ENCODE measurements at places on chromosomes 2 and 18. TPM values are rescaled to one million over a fixed set of nuclear protein-coding genes. Genes with fewer than 3 reads are reported as not detected.

The VWA3B gene
- not detected for total RNA-seq

The PAIP2B gene
- total RNA-seq = 5.7 TPM

The EGR4 gene
- total RNA-seq = not detected

The TDRD15 gene
- not detected for total RNA-seq

The SLC4A5 gene
- 2.6 TPM for total RNA-seq

The HOXD4 gene
- total RNA-seq = 1.0 TPM

The XPO1 gene
- 458 TPM for total RNA-seq

The DIPK1C gene
- total RNA-seq = 5.2 TPM

The KCNE4 gene
- total RNA-seq = 7.3 TPM

The CROCC2 gene
- total RNA-seq = under 0.01 TPM

The PLB1 gene
- total RNA-seq = 1.0 TPM

The MEP1B gene
- not detected for total RNA-seq

The SLC19A3 gene
- 4.2 TPM for total RNA-seq

The TTN gene
- 2,245 TPM for total RNA-seq

The UCN gene
- total RNA-seq = 1.0 TPM

The CCDC141 gene
- total RNA-seq = 61.6 TPM

The NPAS2 gene
- total RNA-seq = 7.8 TPM

The GYPC gene
- total RNA-seq = 238 TPM

The HJURP gene
- 3.1 TPM for total RNA-seq

The CAPN14 gene
- not detected for total RNA-seq

The CPO gene
- total RNA-seq = not detected

The CFC1 gene
- not detected for total RNA-seq

The GPR35 gene
- total RNA-seq = 1.0 TPM

The C2orf15 gene
- total RNA-seq = not detected

The LAMA3 gene
- 8.4 TPM for total RNA-seq

The AOX1 gene
- total RNA-seq = 2.1 TPM

The ALK gene
- total RNA-seq = 0.52 TPM

The SERPINB13 gene
- total RNA-seq = not detected

The COA5 gene
- total RNA-seq = 26.6 TPM

The NYAP2 gene
- total RNA-seq = 0.52 TPM

The TIMM21 gene
- total RNA-seq = 19.8 TPM

The SOX11 gene
- total RNA-seq = 18.3 TPM

The EVX2 gene
- total RNA-seq = under 0.01 TPM

The CCT4 gene
- 141 TPM for total RNA-seq

The HAAO gene
- 4.2 TPM for total RNA-seq

The PLCL1 gene
- 12.5 TPM for total RNA-seq

The POMC gene
- 4.2 TPM for total RNA-seq

The ALLC gene
- total RNA-seq = not detected

The POTEJ gene
- total RNA-seq = not detected

The ATP6V1C2 gene
- under 0.01 TPM for total RNA-seq

The STEAP3 gene
- 8.9 TPM for total RNA-seq

The SH3RF3 gene
- 2.1 TPM for total RNA-seq

The KLHL14 gene
- 0.52 TPM for total RNA-seq

The KCNK3 gene
- 0.52 TPM for total RNA-seq

The DRC1 gene
- 2.1 TPM for total RNA-seq

The KCNS3 gene
- 12.5 TPM for total RNA-seq

The OXER1 gene
- total RNA-seq = under 0.01 TPM

The CABLES1 gene
- total RNA-seq = 4.7 TPM

The EFHD1 gene
- total RNA-seq = 2.1 TPM

The CTNNA2 gene
- total RNA-seq = 1.0 TPM

The SLC9A4 gene
- total RNA-seq = not detected
